ENCODE measurements at places on chromosomes 2 and 18.

- no peak for DNase-seq
These were observed 7.0 kb upstream of the DRC1 start for GRCh38 chr2:26394694-26395093.

DNA sequence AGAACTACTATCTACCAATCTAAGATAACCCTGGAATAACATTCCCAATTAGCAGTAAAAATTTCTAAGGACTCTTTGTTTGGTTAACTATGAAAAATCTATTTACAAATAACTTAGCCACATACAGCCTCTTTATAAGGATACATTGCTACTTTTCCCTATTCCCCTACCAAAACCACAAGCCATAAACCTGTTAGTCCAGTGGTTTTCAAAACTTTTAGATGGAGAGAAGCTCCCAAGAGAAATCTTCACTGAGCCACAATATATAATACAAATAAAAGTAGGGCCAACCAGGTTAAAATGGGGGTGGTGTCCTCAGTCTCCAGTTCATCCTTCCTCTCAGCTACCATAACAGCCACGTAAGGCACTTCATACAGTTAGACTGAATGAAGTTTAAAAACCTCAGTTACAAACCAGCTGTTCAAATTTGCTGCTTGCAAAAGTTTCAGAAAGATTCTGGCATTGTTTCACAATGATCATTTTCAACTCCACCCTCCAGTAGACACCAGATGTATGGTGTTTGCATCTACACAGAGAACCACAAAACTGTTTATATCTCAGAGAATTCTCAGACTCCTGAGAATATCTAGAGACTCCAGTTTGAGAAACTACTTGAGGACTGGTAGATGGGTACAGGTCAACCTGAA lies 26.0 kb downstream of the SOS1 start:
- peak; percentile 43 for DNase-seq

DNA sequence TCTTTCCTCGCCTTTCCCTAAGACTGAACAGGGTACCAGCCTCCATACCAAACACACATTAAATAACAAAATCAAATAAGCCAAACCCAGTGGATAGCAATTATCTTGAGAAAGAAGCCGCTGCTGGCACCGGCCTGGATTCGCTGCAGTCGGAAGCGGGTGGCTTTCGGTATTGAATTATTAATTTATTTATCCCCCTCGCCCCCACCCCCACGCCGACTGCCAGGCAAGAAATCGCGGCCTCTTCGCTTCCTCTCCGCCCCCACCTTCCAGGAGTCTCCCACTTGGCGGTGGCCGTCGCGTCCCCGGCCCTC lies 370 bp upstream of the ZNF804A start:
- DNase-seq = no peak

DNA sequence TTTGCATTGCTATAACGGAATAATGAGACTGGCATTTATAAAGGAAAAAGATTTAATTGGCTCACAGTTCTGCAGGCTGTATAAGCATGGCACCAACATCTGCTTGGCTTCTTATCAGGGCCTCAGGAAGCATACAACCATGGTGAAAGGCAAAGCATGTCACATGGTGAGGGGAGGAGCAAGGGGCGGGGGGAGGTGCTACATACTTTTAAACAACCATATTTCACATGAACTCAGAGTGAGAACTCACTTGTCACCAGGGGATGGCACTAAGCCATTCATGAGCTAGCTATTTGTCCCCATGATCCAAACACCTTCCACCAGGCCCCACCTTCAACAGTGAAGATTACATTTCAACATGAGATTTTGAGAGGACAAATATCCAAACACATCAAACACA lies 188.7 kb downstream of the MBD5 start:
- DNase-seq = no peak

DNA sequence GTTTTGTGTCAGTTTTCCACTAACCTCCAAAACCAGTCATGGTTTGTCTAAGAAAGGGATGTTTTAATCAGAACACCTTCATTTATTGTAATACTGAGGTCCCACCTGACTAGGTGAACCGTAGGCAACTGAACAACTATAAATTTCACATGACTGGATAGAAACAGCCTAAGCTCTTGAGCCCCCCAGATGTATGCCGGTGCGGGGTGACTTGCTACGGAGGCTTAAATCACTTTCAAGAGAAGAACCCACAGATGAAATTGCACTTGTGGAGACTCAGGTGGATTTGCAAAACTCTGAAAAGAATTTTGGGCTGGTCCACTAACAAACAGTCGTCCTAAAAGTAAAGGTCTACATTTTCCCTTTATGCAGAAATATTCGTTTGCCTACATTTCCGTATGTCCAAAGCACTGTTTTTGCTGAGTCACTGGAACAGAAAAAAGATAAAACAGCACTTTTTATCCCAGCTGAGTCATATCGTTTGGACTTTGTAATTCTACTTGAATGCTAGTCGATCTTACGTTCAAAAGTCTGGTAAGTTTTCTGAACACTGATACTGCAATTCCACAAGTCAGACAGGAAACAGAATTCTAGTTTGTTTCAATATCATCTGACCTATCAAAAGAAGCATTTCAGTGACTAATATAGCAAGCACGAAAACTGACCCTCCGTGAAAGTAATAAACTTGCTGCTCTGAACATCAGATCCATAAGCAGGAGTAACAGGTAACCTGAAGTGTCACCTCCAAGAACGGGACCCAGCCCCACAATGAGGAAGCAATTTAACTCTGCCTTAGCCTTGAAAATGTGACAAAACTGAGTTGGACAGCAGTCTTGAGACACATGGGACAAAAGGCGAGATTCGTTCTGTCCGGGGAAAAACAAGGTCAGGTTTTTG lies 18.1 kb downstream of the ZNF516 start:
- DNase-seq = peak; percentile 74

GRCh38 chr2:53633441-53633840 lies 134.2 kb upstream of the CHAC2 start:
- peak; percentile 11 for DNase-seq

Data from AG09319 (cell line).